Left cardiac atrium (tissue), 4 donors: ENCODE measurements at places on chromosomes 4 and X. TPM values are rescaled to one million over a fixed set of nuclear protein-coding genes. Genes with fewer than 3 reads are reported as not detected.

DNA sequence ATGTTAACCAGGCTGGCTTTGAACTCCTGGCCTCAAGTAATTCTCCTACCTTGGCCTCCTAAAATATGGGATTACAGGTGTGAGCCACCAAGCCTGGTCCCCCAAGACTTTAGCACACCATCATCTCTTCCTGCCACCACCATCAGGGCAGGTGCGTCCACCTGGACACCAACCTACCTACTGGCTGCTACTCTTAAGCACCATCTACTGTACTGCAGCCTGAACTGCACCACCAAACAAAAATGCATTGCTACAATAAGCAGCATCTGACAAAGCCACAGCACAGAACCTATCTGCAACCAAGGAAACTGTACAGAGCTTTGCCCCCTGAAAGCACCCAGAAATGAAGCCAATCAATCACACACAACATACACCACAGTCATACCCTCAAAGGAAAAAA, 139.7 kb downstream of the EFHC2 start:
- no peak for DNase-seq

GRCh38 chr4:63786171-63786570, 623.1 kb downstream of the TECRL start:
- DNase-seq: no peak

DNA sequence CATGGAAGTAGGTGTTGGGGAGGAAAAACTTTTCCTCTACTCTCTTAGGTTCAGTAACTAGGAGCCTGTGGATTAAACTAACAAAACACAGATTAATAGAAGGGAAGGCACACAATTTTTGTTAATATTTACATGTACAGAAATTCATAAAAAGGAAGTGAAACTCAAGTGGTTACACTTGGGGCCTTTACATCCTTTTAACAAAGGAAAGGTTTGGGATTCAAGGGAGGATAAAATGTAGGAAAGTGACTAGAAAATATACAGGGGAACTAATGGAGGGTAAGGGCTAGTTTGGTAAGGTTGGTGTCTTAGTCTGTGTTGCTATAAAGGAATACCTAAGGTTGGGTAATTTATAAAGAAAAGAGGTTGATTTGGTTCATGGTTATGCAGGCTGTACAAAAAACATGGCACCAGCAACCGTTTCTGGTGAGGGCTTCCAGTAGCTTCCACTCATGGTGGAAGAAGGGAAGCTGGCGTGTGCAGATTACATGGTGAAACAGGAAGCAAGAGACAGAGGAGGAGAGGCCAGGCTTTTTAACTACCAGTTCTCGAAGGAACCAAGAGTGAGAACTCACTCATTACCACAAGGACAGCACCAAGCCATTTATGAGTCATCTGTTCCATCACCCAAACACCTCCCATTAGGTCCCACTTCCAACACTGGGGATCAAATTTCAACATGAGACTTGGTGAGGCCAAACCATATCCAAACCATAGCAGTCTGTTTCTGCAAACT, 124.4 kb downstream of the CHRDL1 start:
- no peak for DNase-seq

Gene ETDC
- not detected for total RNA-seq

GRCh38 chrX:81205551-81205950, 3.6 kb downstream of the SH3BGRL start:
- DNase-seq: no peak

GRCh38 chrX:85026170-85026569, 22.5 kb downstream of the APOOL start:
- DNase-seq: no peak
